Adipocyte (in vitro differentiated cells): ENCODE measurements at places on chromosomes 11 and 22.

- no peak for DNase-seq
These were observed 4.1 kb upstream of the B4GALNT4 start for GRCh38 chr11:364991-365725.

GRCh38 chr11:14643697-14644225 is at the start of gene PDE3B:
PDE3B (plus strand) TSS chr11:14643804; CDS start chr11:14644076, 272 bp downstream.
- peak; percentile 67 for DNase-seq

DNA sequence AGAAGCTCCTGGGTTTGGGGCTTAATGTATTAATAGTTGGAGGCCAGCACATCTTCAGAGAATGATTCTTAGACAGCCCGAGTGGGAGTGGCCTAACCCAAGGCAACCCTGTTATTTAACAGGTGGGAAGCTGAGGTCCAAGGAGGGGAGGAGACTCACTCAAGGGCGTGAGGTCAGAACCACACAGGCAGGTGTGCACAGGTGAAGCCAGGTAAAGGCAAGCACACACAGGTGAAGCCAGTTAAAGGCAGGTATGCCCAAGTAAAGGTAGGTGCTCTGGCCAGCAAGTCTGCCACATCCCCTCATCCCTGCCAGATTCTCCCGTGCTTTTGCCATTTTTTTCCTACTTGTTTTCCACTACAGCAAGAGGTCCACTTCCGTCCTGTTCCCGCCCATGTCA is 2.9 kb upstream of the SHANK2 start:
- no peak for DNase-seq

DNA sequence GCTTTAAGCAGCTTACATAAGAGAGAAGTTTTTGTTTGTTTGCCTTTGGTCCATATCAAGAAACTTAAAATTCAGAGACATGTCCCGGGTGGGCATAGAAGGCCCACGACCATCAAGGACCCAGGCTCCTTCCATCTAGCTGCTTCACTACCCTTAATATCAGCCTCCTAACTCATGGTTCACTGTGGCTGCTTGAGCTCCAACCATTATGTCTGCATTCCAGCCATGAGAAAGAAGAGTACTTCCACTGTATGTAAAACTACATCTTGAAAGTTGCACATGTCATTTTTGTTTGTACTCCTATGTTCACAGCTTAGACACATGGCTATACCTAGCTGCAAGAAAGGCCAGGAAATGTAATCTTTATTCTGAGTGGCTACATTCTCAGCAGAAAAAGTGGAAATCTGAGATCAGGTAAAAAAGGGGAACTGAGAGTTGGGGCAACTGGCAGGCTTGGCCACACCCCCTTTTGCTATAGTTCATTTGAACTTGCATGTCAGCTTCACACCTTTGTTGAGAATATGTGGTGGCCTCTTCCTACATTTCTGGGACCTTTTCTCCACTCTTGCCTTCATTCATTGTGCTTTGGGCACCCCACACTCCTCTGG is 81.3 kb upstream of the TP53I11 start:
- no peak for DNase-seq

DNA sequence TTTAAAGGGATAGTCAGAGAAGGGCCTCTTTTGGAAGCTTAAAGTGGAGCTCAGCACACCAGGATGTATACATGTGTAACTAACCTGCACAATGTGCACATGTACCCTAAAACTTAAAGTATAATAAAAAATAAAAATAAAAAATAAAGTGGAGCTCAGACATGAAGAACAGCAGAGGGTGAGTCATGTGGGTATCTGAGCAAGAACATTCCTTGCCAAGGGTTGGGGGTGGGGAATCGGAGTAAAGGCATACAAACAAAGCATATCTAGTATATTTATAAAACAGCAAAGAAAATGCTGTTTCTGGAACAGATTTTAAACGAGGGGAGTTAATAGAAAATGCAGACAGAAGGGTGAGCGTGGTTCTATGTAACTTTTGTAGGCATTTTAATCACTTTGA is 562.6 kb upstream of the ANO3 start:
- peak; percentile 50 for DNase-seq

DNA sequence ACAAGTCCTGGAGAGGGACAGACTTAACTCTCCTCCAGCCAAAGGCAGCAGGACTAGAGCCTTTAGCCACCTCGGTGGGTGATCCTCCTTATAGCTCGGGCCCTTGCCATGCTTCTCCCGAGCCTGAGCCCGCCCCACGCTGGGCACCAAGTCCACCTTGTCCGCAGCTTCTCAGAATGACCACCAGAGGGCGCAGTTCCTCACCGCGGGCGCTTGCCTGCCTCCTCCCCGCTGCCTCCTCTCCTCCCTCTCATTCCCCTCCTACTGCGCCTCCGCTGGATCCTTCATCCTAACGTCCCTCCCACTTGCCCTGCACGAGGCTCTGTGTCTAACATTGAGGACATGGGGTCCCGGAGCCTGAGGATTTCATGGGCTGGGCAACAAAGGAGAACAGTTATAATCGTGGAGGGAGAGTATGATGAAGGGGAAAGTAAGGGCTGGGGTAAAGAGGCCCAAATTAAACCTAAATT is 11.3 kb upstream of the MOGAT2 start:
- DNase-seq = peak; percentile 87

GRCh38 chr11:21401496-21401895 is 732.1 kb downstream of the NELL1 start:
- no peak for DNase-seq

DNA sequence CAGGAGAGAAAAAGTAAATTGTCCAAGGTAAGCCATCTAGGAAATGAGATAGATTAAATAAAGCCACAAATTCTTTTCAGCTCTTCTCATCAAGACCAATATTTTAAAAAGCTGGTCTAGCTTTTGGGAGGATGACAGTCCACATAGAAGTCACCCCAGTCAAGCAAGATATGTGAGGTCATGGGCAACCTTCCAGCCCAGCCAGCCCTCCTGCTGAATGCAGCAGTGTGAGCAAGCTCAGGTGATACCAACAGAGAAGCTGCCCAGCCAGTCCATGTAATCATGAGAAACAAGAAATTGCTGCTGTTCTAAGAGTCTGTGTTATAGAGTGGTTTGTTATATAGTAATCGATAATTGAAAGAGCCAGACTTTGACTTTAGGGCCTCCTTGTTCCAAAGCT is 28.7 kb downstream of the KCNE3 start:
- no peak for DNase-seq

DNA sequence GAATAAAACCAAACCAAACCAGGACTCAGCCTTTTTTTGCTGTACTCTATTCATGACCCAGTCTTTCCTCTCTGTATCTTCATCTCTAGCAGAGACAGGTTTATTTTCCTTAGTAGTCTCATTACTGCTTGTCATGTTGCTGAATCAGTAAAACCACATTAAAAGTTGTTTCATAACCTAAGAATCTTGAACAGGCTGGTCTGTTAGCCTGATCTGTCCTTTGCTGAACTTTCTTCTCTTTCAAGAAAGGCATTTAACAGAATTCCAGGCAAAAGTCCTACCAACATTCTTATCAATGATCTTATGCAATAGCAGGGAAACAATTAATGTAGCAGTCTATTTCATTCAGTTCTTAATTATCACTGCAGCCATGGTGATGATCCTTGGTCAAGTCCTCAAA is 197.7 kb downstream of the CASP12 start:
- DNase-seq = peak; percentile 68

- no peak for DNase-seq
These were observed 154.4 kb upstream of the FAT3 start for GRCh38 chr11:92070026-92070889.

- no peak for DNase-seq
These were observed 110.0 kb downstream of the TP53I11 start for GRCh38 chr11:44840521-44841251.

DNA sequence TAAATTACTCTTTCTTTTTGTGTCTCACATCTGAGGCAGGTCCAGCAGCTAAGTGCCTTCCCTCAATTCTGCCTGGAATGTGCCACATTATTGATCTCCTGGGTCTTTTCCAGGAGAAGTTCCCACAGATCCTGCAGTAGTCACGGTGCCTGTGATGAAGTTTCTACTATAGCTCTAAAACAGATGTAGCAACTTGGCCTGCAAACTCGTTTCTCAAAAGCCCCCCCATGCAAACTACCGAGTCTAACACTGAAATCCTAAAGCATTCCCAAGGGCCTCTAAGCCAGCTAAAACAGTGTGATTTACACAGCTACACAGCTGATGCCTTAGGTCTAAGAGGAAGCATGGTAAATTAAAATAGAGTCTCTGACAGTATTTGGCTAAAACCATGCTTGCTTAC is 54.3 kb downstream of the DDI1 start:
- peak; percentile 33 for DNase-seq

GRCh38 chr11:6124245-6124644 is 16.8 kb downstream of the OR56B4 start:
- no peak for DNase-seq

- no peak for DNase-seq
These were observed 28.8 kb downstream of the SLN start for GRCh38 chr11:107683061-107683460.

DNA sequence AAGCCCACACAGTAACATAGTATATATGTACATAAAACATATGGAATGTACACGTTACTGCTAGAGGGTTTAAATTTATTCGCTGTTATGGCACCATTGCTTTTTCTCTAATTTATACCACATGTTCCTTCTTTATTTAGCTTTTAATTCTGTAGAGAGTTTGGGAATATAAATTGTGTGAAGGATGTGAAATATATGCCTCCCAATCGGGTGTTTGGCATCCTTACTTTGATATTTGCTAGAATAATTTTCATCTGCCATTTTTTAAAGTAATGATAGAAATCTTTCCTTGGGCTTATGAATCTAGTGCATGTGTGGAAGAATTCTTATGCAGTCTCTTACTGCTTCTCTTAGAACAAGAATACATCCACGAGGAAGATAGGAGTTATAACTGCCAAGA is 509.8 kb upstream of the RAG2 start:
- DNase-seq = no peak

DNA sequence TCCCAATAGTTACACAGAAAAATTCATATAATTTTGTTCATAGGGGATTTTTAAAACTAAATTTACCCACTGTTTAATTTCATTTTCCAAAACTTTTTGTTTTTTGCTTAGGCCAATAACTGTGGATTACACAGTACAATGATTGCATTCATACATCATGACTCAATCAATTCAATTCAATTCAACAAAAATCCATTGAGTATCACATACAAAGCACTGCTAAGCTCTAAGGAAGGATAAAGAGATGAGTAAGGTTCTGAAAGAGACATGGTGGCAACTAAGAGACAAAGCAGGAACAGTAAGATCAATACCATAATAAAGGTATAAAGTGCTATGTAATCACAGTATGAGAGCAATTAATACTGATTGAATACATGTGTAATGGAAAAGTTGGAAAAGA is 9.4 kb upstream of the LAYN start:
- peak; percentile 45 for DNase-seq

DNA sequence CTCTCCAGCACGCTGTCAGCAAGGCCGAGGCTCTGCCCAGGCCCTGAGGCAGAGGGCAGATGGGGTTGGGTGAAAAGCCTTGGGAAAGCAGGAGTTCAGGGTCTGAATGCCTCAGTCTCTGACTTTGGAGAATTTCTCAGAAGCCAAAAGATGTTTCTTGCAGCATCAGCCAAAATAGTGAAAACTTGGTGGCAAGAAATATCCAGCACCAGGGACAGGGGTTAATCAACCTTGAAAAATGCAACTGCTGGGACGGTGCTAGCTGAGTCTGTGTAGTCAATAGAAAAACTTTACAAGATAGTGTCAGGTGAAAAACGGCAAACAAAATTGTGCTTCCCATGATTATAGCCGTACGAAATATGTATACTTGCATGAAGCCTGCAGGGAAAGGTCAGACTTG is 1.4 kb upstream of the ABCC8 start:
- DNase-seq = peak; percentile 13

DNA sequence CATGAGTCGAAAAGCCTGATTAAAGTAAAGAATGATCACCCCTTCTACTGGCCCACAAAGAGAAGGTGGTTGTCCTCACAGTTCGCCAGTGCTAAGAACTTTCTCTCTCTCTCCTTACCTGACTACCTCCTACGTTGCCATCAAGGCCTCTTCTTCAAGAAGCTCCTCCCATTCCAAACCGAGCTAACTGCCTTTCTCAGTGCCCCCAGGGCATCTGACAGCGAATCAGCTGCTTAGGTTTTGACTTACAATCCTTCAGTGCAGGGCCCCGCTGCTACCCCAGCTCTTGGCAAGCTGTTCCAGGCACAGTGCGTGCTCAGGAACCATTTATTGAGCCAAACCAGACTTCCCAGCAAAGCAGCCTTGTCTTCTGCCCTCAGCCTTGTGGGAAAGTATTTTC is 5.8 kb downstream of the VSTM5 start:
- DNase-seq = no peak

- DNase-seq = no peak
These were observed 22.9 kb downstream of the KIAA0930 start for GRCh38 chr22:45217806-45218205.

DNA sequence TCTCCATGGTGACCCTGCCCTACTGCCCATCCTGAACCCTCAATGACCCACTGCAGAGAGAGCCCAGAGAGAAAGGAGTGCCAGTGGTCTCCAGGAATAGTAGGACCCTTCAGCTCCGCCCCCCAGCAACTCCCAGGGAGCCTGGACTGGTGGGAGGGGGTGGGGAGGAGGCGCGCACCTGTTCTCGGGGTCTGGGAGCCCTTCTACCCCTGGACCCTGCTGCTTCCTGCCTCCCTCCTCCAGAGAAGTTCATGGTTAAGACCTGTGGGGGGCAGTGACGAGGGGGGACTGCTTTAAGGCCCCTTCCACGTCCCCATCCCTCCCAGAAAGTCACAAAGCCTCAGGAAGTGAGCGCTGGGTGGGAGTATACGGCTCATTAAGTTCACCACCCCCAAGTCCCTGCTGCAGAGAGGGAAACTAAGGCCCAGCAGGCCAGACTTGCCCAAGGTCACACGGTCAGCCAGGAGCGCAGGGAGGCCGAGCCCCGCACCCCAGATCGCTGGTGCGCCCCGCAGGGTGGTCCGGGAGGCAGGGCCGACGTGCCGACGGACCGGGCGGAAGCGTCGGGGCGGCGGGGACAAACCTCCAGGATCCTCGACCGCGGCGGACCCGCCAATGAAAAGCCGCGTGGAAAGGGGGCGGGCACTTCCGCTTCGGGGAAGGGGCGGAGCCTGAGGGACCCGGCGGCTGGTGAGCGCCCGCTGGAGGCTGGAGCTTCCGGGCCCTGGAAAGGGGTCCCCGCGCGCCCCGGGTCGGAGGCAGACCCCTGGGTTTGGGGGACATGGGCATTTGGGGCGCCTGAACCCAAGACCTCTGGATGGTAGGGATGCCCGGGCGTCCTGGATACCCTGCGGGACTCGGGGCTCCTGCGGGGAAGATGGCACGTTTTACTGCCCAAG is at the start of the genes NUDT22 and TRPT1:
TSS of gene NUDT22 (plus strand) at position 667 of the 899 bp plus-strand sequence. CDS start 379 bp downstream, outside the sequence.
TSS of gene TRPT1 (minus strand) at position 579 of the 899 bp plus-strand sequence. CDS start at position 253, 326 bp downstream.
- DNase-seq = peak; percentile 95

DNA sequence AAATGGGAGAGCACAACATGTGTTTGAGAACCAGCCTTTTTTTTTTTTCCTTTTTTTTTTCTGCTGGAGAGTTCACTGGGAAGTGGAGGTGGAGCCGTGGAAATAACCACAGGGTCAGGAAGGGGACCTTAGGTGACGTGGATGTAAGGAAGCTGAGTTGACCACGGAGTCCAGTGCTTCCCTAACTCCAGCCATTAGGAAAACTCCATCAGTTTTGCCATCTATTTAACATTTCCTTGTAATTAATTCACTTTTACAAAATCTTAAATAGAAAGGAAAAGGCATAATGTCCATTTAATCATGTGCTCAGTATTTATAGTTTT is 2.0 kb upstream of the CDK2AP2 start:
- no peak for DNase-seq

- peak; percentile 0 for DNase-seq
These were observed 116.7 kb upstream of the LARGE1 start for GRCh38 chr22:34036931-34037330.
